ENCODE measurements at places on chromosomes 12 and 14.

DNA sequence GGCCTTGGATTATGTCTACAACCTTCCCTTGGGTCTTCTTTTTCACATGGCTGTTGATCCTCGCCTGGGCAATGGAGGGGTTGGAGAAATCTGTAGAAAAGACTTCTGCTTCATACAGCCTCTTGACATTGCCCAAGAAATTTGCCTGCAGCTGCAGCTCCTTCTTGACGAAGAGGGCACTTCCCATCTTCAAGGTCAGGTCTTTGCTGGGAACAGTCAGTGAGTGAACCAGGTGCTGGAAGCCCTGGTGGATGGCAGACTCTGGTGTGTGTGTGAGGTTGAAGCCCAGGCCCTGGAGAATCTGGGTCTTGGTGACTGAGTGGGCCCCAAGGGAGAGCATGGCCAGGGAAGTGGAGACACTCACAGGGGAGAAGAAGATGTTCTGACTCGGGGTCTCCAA, 6.7 kb downstream of the SERPINA9 start:
- DNase-seq, result no peak

DNA sequence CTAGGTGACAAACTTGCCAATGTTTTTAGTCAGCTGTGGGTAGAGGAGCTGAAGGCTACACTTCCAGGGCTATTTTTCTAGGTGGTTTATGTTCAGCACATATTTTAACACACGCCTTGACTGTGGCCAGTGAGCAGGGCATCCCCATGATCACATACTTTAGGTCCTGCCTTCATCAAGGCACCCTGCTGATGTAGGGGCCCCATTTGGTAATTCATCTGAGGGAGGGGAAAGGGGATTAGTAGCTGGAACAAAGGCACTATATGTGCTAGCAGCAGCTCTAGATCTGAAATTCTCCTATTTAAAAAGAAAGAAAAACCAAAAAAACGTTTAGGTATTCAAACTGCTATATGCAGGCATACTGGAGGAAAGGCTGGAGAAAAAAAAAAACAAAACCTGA, 14.5 kb downstream of the EGLN3 start:
- no peak for DNase-seq

DNA sequence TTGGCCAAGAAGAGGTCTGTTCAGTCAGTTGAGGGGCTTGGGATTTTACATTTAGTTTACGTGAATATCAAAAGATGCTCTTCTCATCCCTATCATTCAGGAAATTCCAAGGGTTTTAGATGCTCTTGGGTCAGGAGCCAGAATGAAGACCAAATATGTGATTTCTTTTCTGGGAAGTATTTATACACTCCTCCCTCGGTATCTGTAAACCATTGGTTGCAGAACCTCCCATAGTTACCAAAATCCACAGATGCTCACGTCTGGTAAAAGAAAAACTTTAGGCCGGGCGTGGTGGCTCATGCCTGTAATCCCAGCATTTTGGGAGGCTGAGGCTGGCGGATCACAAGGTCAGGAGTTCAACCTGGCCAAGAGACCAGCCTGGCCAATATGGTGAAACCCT, 75.9 kb downstream of the TNFAIP2 start:
- no peak for DNase-seq

- DNase-seq, result no peak
These were observed 92.3 kb downstream of the ERC1 start for GRCh38 chr12:1083151-1083888.

DNA sequence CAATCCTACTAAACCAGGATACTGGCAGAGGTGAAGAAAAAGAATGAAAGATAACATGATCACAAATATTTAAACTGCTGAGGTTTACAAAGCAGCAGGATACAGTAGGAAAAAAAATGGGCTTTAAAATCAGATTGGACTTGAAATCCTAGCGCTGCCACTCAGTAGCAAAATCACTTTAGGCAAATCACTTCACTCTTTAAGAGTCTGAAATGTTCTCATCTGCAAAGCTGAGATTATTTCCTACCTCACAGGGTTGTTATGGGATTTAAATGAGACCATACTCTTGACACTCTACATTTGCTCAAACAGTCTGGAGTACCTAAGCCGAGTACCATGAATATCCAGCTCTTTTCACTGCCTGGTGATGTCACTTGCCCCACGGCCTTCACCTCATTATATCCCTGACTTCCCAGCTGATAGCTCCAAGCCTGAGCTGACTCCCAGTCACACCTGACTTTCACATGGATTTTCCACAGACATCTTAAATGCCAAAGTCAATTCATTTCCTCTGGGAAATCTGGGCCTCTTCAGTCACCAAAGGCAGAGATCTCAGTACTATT, 60.2 kb downstream of the UBR7 start:
- no peak for DNase-seq

DNA sequence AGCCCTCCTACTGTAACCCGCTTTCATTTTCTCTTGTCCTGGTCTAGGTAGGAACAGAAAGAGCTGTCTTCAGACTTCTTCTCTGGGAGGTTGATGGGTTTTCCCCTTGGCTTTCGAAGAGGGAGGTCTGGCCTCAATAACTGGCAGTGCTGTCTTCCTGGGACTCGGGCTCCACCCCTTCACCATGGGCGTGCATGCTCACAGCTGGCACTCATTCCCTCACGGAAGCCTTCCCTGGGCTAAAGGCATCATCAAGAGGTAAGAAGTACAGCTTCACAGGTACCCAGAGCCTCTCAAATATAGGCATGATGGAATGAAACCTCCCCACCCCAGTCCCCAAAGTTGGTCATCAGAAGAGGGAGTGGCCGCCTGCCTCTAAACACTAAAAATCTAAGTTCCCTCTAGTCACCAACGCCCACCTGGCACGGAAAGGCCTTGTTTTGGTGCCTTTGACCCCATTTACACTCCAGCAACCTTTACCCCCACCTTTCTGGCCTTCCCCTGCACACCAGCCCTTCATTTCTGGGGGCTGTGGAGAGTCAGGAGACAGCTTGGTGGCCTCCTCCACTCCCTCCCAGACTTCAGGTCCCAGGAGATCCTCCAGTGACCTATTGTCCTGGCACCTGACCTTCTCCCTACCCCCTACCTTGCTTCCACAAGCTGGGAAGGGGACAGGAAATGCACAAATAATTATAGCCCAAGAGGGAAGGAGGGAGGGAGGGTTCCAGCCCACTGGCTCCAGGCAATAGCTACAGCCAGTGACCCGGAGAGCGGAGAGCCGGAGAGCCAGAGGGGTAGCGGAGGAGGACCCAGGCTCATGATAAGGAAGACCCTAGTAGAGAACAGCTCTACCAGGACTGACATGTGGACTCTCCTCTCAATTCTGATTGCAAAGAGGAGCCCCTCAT, 2.8 kb downstream of the RAPGEF3 start:
- no peak for DNase-seq

DNA sequence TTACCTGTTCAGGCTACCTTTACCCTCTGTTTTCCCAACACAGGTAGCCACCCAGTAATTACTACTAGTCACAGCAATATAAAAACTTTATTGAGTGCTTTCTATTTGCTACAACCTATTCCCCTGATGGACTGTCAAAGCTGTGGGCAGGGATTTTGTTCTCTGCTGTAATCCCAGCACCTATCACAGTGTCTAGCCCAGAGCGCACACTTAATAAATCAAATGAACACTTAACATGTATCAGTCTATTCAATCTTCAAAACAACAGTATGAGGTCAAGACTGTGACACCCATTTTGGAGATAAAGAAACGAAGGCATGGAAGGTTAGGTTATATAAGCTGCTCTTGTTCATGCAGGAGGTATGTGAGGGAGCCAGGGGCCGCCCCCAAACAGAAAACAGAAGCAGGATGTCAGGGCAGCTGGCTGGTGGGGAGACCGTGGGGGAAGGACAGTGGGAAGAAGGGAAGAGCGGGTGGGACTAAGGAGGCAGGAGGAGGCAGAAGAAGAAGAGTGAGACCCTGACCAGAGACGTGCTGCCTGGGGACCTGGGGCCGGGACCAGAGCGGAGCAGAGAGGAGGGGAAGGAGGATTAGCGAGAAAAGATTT, 1.7 kb downstream of the TNFRSF1A start:
- DNase-seq, result no peak

DNA sequence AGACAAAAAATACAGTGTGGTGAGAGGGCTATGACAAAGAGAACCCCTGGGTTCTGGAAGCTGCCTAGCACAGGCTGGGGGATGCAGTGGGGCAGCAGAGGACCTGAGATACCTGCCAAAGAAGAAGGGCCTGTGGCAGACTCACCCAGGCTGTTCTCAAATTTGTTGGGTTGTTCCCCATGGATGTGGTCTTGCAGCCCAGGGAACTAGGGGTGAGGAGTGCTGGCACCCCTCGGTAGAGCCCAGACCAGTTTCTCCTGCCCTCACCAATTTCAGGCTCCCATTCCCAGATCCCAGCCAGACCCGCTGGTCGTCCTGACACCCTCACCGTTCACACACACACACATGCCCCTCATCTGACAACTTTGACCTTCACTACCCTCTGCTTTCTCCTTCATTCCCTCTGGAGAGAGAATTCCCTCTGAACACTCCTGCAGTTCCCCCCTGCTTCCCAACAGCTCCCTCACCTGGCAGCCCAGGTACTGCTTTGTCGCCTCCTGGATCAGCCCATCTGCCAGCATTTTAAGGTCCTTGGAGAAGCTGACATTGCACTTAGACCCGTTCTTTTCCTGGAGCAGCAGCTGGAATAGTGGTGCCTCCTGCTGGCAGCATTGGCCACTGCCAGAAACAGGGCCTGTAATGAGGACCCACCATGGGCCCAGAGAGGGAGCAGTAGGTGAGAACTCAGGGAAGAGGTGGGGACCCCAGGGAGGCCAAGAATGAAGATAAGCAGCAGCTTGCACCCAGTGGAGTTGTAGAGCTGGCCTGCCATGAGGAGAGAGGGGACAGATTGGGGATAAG, 5.9 kb upstream of the GDF11 start:
- DNase-seq, result peak; percentile 34

- DNase-seq, result no peak
These were observed 3.0 kb upstream of the OR6S1 start for GRCh38 chr14:20644520-20644919.

DNA sequence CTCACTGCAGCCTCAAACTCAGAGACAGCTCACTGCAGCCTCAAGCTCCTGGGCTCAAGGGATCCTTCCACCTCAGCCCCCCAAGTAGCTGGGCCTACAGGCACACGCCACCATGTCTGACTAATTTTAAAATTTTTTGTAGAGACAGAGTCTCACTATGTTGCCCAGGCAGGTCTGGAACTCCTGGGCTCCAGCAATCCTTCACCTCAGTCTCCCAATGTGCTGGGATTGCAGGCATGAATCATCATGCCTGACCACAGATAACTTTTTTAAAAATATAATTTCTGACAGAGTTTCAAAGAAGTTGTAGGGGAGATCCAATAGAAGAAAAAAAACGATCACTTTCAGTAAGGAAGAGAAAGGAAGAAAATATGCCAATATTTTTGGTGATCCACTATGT, 189.7 kb upstream of the CDKN3 start:
- DNase-seq, result no peak

DNA sequence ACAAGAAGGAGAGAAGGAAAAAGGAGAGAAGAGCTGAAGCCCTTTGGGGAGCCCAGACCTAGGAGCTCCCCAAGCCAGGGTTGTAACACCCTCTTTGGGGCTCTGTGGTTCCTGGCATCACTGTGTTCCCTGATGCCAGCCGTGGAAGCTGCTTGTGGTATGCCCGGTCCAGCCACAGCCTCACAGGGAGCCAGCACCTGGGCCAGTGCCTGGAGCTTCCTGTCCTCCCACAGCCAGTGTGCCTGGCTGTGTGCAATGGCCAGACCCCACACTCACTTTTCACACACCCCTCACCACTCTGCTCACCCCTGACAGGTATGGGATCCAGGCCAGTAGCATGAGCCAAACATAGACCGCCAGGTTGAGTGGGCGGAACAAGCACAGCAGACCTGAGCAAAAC, 834.7 kb downstream of the FLRT2 start:
- DNase-seq, result no peak

GRCh38 chr12:51953864-51954263, 2.4 kb downstream of the ACVR1B start:
- DNase-seq, result no peak

DNA sequence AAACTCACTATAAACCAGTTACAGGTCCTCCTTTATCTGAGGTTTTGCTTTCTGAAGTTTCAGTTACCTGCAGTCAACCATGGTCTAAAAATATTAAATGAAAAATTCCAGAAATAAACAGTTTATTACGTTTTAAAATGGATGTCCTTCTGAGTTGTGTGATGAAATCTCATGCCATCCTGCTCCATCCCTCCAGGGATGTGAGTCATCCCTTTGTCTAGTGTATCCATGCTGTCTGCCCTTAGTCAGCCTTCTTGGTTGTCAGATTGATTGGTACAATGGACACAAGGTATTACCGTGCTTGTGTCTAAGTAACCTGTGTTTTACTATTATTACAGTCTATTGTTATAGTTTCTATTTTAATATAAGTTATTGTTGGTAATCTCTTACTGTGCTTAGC, 328.3 kb downstream of the APAF1 start:
- no peak for DNase-seq

DNA sequence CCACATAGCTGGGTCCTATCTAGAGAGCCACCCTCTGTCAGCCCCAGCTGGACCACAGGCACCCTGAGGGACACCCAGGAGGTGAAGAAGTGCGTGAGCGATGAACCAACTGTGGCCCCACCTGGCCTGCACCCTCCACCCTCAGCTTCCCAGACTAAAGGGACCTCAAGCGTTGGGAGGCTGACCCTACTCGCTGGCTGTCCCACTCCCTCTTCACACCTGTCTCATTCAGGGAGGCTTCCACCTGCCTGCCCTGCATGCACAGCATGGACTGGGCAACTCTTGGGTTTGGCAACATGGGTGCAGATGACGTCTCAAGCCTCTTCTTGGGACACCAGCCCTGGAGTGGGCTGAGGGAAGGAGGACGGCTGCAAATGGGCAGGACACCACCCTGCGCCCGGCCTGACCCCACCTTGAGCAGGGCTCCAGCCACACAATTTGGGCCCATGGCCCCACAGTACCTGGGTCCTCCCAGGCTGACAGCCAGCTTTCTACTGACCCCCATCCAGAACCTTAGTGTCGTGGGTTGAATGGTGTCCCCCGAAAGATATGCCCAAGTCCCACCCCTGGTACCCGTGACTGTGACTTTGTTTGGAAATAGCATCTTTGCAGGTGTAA, 2.1 kb downstream of the TMEM179 start:
- no peak for DNase-seq

DNA sequence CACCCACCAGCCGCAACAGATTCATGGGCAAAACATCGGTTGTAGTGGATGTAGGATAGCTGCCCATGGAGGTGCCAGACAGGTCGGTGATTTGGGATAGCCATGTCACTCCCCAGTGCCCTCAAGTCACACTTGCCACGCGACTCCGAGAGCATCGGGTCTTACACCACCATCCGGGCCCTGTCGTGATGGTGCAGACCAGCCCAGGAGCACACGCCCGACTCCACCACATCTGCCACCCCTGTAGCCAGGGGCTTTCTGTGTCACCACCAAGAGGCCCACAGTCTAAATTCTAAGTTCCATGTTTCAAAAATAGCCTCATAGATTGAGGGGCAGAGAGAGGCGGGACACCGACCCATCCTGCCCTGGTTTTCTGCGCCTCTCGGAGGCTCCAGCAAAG, 18.0 kb downstream of the FOXN4 start:
- DNase-seq, result no peak
